ENCODE measurements at places on chromosomes 13 and 19.

DNA sequence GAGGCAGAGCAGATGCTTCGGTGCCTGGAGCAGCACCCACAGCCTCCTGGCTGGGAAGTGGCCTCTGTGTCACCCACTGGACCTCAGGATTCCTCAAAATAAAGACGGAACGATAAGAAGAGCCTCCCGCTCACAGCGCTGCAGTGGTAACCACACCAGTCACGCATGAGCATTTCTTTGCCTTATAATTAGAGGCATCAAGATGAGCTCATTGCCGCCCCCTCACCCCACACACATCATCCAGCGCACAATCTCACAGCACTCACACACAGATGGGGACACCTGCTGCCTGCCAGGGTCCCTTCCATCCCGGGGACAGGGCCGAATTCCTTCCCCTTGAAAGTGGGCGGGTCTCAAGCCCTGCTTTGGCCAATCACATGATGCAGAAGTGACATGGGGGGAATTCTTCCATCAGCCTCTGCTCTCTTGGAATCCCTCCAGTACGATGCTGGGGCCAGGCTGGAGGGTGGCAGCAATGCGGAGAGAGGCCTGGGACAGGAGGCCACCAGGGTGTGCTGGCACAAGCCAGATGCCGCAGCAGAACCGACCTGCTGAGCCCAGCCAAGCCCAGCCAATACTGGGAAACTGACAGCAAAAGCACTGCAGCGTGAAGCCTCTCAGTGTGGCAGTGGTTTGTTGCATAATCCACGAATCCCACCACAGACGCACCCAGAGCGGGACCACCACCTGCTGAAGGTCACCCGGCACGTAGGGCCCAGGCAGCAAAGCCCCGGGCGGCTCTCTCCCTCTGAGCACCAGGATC, 16.0 kb downstream of the PIP5K1C start:
- peak; percentile 74 for DNase-seq

GRCh38 chr13:43663474-43664090, 123.2 kb downstream of the ENOX1 start:
- peak; percentile 0 for DNase-seq

DNA sequence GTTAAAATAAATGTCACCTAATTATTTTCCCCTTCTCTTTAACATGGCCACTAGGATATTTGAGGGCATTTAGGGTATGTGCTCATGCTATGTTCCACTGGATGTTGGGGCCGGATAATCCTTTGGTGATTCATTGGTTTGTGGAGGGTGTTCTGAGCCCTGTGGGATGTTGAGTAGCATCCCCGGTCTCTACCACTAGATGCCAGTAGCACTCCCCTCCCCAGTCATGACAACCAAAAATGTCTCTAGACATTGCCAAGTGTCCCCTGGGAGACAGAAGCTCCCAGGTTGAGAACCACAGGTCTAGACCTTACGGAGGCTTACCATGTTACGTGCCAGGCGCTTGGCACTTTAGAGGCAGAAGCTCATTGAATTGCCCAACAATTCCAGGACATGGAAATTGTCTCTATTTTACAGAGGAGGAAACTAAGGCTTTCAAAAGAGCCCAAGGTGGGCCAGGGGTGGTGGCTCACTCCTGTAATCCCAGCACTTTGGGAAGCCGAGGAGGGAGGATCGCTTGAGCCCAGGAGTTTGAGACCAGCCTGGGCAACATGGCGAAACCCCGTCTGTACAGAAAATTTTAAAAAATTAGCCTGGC, 14.1 kb downstream of the SHANK1 start:
- no peak for DNase-seq

GRCh38 chr13:46801858-46802257, 4.9 kb upstream of the ESD start:
- no peak for DNase-seq

DNA sequence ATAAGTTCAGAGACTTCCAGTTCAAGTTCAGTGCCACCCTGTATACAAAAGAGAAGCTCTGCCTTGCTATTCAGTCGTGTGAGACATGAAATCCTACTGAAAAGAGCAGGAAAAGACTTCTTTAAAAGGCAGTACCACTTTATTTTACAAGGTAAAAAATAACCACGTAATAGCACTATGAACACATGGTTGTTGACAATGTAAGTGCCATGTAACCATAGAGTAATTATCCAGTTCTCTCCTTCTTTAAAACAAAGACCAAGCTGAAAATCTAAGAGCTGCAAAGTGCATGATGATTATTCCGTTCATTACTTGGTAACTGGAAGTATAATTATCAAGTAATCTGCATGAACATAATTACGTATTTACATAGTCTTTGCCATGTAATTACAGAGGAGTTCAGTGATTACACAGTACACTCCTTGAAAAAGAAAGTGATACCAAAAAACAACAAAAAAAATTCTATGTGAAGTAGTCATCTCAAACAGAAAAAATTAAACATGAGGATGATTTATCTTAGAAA, 288.7 kb downstream of the EFNB2 start:
- DNase-seq, result no peak

- DNase-seq, result no peak
Measured at GRCh38 chr13:48386816-48387215, 26.1 kb downstream of the LPAR6 start.

- DNase-seq, result no peak
Measured at GRCh38 chr19:27794494-27795042, 1418.4 kb downstream of the UQCRFS1 start.
